ENCODE measurements at places on chromosomes 1 and 21. TPM values are rescaled to one million over a fixed set of nuclear protein-coding genes. Genes with fewer than 3 reads are reported as not detected.

DNA sequence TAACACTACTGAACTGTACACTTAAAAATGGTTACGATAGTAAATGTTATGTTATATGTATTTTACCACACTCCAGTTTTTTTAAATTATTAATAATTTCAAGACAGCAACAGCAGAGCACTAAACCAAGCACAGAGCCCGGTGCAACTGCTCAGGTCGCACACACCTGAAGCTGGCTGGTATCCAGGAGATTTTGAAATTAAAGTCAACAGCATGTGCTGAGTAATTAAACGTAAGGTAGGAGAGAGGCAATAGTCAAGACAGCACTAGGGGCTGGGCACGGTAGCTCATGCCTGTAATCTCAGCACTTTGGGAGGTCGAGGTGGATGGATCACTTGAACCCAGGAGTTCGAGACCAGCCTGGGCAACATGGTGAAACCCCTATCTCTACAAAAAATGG is 35.1 kb upstream of the SLC30A10 start:
- H3K4me1 ChIP-seq, result peaks cover 5% of the 10 kb centered on the region
- no peak overlapping the region for H3K27ac ChIP-seq
- no peaks in the 10 kb centered on the region for H3K27me3 ChIP-seq
- H3K4me3 ChIP-seq, result no peak overlapping the region

AUNIP gene
- total RNA-seq, result 15.1 TPM

DNA sequence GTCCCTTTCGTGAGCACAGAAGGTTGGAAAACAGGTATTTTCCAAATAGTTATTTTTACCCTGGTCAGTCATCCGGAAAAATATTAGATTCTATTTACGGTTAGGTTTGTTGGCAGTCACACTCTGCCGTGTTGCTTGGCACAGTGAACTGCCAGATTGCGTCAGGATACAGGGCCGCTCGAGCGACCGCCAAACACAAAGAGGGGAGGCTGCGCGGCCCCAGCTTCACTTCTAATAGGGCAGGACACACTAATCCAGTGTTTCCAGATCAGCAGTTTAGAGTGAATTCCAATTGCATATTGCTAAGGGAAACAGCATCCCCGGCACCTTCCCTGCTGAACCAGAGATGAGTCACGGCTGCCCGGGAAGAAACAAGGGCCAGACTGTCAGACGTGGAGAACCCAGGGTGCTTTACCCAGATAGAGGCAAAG is 22.9 kb downstream of the UMODL1 start:
- no peak for DNase-seq
- H3K4me1 ChIP-seq, result peaks cover 9% of the 10 kb centered on the region
- H3K27ac ChIP-seq, result no peak overlapping the region
- H3K36me3 ChIP-seq, result no peaks in the 10 kb centered on the region

DNA sequence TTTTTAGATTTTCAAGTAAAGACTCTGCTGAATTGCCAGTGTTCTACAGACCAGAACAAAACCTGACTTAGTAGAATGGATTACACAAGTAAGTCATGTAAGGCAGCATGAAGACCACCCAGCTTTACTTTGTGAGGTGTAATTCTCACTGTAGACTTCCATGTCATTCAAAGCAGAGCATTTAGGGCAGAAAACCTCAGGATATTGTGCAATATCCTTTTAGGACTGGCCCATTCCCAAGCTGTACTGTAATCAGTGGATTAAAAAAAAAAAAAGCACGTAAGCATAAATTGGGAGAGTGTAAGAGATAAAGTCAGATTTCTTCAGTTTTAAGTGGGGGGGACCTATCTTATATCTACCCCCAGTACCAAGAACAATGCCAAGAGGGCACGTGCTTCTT is 380.5 kb upstream of the PRMT6 start:
- no peaks in the 10 kb centered on the region for H3K4me1 ChIP-seq
- no peaks in the 10 kb centered on the region for H3K27me3 ChIP-seq
- H3K27ac ChIP-seq, result no peak overlapping the region
- no peak for DNase-seq
- no peak overlapping the region for H3K4me3 ChIP-seq
- no peaks in the 10 kb centered on the region for H3K36me3 ChIP-seq

GRCh38 chr21:17853393-17854275 is 34.5 kb upstream of the C21orf91 start:
- H3K27me3 ChIP-seq, result no peaks in the 10 kb centered on the region
- peaks cover 2% of the 10 kb centered on the region for H3K4me1 ChIP-seq
- no peak overlapping the region for H3K4me3 ChIP-seq
- H3K36me3 ChIP-seq, result no peaks in the 10 kb centered on the region
- H3K27ac ChIP-seq, result no peak overlapping the region

DNA sequence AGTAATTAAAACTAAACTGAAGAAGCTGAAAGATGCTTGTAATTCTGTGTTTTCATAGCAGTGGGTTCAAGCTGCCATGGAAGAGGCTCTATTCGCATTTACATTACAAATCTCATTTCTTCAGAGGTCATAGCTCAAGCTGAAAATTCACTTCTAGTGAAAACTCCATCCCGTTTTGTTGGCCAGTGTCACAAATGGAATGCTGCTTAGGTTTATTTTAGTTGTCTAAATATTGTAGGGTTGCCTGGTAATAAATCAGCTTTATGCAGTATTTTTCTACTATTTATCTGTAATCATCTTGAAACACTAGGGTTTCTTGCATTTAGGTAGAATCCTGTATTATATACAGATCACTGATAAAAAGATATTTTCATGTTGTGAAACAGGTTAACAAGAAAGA is 240.6 kb downstream of the PTBP2 start:
- H3K36me3 ChIP-seq, result no peaks in the 10 kb centered on the region
- peaks cover 4% of the 10 kb centered on the region for H3K27me3 ChIP-seq
- H3K4me1 ChIP-seq, result no peaks in the 10 kb centered on the region
- no peak overlapping the region for H3K4me3 ChIP-seq
- H3K27ac ChIP-seq, result no peak overlapping the region
- DNase-seq, result no peak

PRELP gene
- not detected for total RNA-seq

- H3K27ac ChIP-seq, result peak overlapping the region; percentile 100
- no peaks in the 10 kb centered on the region for H3K27me3 ChIP-seq
- peaks cover 78% of the 10 kb centered on the region for H3K4me1 ChIP-seq
Measured at GRCh38 chr1:201020721-201021629, 2.5 kb downstream of the KIF21B start.

DNA sequence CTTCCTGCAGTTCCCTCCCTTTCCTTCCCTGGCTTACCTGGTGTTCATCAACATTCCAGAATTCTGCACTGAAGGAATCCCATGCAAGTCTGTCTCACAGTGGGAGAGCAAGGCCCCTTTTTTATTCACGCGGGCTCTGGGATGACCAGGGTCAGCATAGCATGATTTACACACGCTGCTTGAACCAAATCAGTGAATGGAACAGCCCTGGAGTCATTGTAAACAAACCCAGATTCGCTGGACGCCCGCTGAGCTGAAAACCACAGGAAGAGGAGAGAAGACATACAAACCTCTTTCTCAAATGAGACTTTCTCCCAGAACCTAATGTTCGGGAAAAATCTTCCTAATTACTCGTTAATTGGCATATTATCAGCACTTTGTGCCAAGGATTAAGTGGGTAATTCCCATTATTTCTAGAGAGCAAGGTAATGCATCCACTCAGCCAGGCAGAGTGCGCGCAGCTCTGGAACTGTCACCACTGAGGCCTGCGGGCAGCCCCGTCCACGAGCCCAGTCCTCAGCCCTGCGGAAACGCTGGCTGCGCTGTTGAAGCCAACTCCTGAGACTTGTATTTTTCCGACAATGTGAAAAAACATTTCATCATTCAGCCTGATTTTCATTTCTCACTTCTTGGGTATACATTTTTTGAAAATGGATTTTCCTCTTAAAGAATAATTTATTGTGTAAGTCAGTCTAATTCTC is 140.0 kb downstream of the ETS2 start:
- H3K4me1 ChIP-seq, result no peaks in the 10 kb centered on the region
- H3K27me3 ChIP-seq, result no peaks in the 10 kb centered on the region
- H3K4me3 ChIP-seq, result no peak overlapping the region
- DNase-seq, result no peak
- no peak overlapping the region for H3K27ac ChIP-seq

DNA sequence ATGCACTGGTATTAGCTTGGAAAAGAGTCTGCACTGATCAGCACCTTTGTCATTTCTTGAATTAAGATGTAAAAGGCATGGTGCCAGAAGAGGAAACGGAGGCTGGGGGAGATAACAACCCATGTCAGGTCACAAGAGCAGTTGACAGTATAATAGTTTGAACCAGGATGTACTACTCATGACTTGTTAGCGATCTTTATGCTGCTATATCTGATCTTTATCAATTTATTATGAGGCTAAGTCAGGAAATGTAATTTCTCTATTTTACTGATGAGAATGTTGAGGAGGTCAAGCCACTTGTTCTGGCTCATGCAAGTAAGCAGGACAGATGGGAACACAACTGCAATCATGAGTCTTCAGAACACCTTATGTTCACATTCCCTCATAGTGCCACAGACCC is 41.4 kb downstream of the RGS5 start:
- no peaks in the 10 kb centered on the region for H3K27me3 ChIP-seq
- H3K4me1 ChIP-seq, result no peaks in the 10 kb centered on the region
- H3K27ac ChIP-seq, result no peak overlapping the region
- DNase-seq, result no peak

- H3K27me3 ChIP-seq, result peaks cover 36% of the 10 kb centered on the region
- no peaks in the 10 kb centered on the region for H3K36me3 ChIP-seq
- no peak overlapping the region for H3K27ac ChIP-seq
- H3K4me3 ChIP-seq, result no peak overlapping the region
- peaks cover 7% of the 10 kb centered on the region for H3K4me1 ChIP-seq
Measured at GRCh38 chr1:44513111-44513510, 108.1 kb downstream of the RNF220 start.

DNA sequence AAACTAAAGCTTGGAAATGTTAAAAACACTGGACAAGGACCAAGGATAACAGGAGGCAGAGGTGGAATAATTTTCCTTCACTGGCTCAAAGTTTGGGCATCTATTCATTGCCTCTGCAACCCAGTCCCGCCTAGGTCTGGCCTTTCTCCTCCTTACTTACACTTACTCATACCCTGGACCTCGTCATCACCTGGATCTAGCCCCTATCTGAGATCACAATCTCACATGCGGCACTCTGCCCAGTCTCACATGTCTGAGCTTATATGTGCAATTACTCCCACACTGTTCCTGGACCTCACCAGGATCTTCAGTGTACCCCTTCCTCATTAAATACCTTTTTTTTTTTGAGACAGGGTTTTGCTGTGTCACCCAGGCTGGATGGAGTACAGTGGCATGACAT is 37.6 kb downstream of the NVL start:
- no peaks in the 10 kb centered on the region for H3K27me3 ChIP-seq
- H3K27ac ChIP-seq, result no peak overlapping the region
- H3K4me3 ChIP-seq, result no peak overlapping the region
- H3K36me3 ChIP-seq, result peaks cover 13% of the 10 kb centered on the region

- H3K4me1 ChIP-seq, result peaks cover 8% of the 10 kb centered on the region
- DNase-seq, result no peak
- no peak overlapping the region for H3K4me3 ChIP-seq
Measured at GRCh38 chr1:26265405-26265804, 14.5 kb upstream of the SH3BGRL3 start.

LCE4A gene
- not detected for total RNA-seq

GRCh38 chr1:220894924-220895256 is 15.6 kb downstream of the HLX start:
- peaks cover 14% of the 10 kb centered on the region for H3K4me1 ChIP-seq
- peaks cover 81% of the 10 kb centered on the region for H3K27me3 ChIP-seq
- DNase-seq, result no peak
- H3K4me3 ChIP-seq, result no peak overlapping the region
- H3K36me3 ChIP-seq, result peaks cover 6% of the 10 kb centered on the region

DNA sequence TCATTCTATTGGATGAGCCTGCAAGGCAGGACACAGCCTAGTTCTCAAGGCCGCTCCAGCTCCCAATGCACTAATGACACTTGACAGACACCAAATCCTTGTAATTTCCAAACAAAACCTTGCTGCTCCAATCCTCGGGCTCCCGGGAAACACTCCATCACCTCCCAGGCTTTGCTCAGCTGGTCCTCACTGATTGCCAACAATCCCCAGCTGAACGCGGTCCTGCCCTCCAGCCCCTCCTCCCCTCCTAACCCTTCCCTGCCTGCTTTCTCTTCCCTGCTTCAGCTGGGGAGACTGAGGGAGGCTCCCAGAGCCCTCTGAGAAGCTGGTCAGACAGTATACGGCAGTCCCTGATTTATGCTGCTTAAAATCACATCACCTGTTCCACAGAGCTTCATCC is 114.4 kb upstream of the TNR start:
- no peak overlapping the region for H3K4me3 ChIP-seq
- H3K27me3 ChIP-seq, result no peaks in the 10 kb centered on the region
- no peak overlapping the region for H3K27ac ChIP-seq
- H3K36me3 ChIP-seq, result no peaks in the 10 kb centered on the region
- DNase-seq, result no peak

DNA sequence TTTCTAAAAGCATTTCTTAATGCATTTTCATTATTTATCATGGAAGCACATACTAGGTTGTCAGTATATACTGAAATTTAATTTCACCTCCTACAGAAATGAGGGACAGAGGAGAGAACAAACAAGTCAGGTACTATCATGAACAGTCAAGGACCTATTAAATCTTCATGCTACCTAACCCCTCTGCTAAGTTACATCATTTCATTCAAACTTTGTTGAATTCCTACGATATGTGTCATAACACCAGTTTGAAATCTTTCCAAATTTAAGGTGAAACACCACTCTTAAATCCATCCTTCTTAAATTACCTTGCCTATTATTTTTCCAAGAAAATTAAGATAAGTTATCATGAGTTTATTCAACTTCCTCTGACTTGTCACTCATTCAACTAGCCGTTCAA is 78.9 kb downstream of the DENND1B start:
- no peak overlapping the region for H3K4me3 ChIP-seq
- H3K27ac ChIP-seq, result no peak overlapping the region
- peaks cover 12% of the 10 kb centered on the region for H3K36me3 ChIP-seq
- H3K27me3 ChIP-seq, result no peaks in the 10 kb centered on the region
- DNase-seq, result no peak

DNA sequence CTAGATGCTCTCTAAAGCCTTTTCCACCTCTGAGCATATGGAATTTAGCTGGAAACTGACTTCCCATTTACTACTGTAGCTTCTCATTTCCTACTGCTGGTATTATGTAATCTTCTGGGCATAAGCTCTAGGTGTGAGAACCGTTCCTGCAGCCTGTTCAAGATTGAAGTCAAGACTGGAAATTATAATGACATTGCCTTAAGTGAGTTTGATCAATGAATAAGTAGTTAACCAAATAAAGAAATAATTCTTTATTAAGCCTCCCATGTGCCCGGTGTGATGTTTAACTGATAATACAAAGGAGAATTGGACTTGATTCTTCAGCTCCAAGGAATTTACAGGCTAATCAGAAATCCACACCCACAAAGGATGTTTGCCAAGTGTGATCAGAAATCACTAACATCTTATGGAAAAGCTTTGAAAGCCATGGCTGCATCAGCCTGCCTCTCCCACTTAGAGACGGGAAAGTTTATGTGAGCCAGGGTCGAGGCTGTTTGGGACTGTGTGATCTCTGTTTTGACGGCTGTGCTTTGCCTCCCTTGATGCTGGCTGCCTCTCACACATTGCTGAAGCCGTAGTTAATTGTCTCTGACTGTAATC is 36.4 kb upstream of the PRELP start:
- H3K27me3 ChIP-seq, result peaks cover 10% of the 10 kb centered on the region
- no peak for DNase-seq
- no peaks in the 10 kb centered on the region for H3K36me3 ChIP-seq
- no peak overlapping the region for H3K27ac ChIP-seq
- H3K4me1 ChIP-seq, result no peaks in the 10 kb centered on the region
- no peak overlapping the region for H3K4me3 ChIP-seq

Measured in activated naive CD8-positive, alpha-beta T cell treated with anti-CD3 and anti-CD28 coated beads for 36 hours (primary cell).